ENCODE measurements at places on chromosomes 3 and 15.

- DNase-seq, result no peak
These were observed 33.2 kb downstream of the ANXA2 start for GRCh38 chr15:60364612-60364924.

DNA sequence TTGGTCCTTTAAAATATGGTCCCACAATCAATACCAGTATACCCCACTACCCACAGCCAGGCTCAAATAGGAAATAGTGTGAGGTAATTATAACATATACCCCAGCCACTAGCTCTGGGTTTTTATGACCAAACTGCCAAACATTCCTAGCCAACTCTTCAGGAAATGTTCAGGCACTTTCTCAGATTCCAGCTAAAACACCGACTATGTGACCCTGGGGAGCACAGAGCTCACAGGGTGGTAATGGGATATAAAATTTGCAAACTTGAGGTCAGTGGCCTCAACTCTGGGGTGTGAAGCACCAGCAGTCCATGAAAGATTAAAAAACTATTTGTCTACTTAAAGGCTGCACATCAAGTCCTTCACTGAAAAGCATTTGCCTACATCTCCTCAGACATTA lies 12.9 kb downstream of the FBN1 start:
- DNase-seq, result no peak

DNA sequence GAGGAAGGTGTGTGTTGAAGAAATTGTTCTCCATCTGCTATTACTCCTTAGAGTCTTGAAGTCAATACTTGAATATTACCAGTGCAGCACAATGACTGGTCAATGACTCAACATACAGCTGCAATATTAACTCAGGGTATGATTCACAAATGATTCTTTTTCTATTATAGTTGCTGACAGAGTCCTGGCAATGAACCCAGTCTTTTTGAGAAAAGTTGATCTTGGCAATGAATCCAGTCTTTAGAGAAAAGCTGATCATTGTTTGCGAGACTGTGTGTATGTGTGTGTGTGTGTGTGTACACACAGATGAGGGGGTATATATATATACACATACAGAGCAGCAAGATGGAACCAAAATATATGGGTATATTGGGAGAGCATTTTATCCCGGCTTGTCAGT lies 315.1 kb downstream of the ZNF385D start:
- DNase-seq, result no peak

DNA sequence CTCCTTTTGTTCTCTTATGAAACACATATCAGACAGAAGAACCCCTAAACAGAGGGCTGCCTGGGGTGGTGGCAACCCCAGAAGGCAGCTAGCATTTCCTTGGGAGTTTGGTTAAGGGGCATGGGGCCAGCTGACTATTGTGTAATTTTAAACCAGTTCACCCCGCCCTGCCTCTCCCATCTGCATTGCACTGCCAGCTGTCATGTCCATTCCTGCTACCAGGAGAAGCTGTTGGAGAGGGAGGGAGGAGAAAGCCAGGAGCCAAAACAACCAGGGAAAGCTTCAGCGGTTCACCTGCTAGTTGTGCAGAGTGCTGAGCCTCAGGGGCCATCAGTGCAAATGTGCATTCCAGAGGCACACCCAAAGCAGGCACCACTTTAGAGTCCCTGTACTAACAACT lies 47.6 kb upstream of the ATP1B3 start:
- no peak for DNase-seq

GRCh38 chr15:65060641-65061397 lies 7.0 kb downstream of the RASL12 start:
- DNase-seq, result no peak

GRCh38 chr15:68199340-68199739 lies 5.8 kb downstream of the CALML4 start:
- no peak for DNase-seq

DNA sequence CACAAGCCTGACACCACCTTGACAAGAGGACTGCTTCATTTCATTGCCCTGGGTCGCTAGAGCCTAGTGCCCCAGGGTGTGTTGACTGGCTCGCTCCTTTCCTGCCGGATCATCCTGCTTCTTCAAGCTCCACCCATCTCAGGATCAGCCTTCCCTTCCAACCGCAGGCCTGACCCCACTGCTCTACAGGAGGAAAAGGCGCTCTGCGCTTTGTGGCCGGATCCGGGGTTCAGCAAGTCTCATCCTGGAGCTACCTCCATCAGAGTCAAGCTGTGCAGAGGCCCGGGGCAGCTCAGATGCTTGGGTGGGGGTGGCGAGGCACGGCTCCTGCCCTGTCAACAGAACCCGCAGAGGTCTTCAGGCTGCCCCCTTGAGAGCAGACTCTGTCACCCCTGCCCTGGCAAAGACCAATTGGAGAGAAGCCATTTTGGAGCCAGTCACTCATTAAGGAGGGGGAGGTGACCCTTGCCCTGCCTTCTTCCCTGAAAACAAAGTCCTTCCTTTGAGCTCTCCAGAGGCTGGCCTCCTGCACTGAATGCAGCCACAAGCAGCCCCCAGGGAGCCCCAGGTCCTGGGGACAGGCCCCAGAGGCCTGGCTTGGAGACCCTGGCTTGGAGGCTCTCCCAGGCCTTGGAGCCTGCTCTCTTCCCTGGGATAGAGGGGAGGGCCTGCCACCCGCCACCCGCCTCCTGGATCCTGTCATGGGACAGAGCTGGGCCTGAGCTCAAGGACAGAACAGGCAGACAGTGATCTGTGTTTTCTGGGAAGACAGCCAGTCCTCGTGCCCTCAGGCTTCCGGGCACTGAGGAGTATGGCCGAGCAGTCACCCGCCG lies 80.3 kb downstream of the CPN2 start:
- DNase-seq, result no peak

DNA sequence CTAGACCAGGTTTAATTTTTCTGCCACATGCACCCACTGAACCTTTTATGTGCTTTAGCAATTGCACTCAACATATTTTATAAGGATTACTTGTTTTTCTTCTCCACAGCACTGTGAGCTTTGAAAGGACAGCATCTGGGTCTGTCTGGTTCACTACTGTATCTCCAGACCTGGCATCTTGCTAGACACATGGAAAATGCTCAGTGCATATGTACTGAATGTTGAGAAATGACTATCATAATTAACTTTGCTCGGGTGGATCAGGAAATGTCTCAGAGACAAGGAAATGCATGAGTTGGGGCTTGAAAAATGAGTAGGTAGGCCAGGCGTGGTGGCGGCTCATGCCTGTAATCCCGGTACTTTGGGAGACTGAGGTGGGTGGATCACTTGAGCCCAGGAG lies 40.2 kb downstream of the DOCK3 start:
- DNase-seq, result no peak

GRCh38 chr15:73051807-73052652 lies at the start of gene NEO1:
NEO1 (plus strand) TSS chr15:73052463; CDS start chr15:73052676, 213 bp downstream.
- DNase-seq, result peak; percentile 29

DNA sequence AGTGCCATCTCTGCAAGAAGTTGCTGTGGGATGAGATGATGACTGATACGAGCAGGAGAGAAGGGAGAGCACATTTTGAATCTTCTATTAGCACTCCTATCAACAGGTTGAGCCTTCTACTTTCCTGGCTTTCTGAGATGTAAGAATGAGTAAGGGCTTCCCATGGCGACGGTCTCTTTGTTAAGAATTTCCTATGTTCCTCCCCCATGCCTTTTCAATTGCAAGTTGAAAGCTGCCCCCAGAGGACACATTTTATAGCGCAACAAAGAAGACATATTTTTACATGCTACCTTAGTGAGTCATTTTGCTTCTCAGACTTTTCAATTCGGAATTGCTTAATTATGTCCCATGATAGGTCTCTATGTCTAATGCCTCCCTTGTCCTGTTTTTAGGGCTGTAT lies 71.3 kb upstream of the LRTM1 start:
- no peak for DNase-seq

DNA sequence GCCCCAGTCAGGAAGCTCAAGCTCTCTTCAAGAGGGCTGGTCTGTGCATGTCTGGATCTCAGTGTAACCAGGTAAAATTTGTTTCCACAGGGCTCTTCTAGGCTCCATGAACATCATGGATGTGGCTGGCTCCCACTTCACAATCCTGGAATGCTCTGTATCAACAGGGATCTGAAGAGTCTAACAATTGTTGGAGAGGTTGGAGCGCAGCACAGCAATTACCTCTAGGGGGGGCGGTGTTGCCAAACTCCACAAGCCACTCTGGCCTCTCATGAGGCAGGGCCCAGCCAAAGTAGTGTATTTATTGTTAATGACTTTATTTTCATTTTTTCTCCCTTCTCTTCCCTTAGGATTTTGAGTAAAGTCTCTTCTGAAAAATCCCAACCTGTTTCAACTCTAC lies 6.1 kb upstream of the EIF2B5 start:
- no peak for DNase-seq

DNA sequence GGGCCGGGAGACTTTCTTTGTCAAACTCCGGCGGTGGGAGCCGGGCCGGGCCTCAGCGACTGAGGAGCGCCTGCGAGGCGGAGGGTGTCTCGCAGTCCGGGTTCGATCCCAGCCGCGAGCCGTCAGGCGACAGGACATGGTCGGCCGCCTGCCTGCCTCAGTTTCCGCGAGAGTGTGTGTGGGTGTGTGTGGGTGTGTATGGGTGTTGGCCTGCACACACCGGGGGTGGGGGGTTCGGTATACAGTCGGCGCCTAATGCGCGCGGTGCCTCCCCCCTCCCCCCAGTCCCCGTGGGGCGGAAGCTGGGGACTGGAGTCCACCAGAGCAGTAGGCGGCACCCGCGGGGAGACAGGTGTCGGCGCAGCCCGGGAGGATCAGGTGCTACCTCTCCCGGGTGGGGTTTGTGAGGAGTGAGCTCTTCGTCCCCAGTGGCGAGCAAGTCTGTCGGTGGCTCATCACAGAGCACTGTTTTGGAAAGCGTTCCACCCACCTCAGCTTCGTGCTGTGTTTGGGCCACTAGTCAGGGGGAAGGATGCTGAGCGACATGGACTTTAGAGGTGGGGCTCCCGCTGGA lies 246.3 kb downstream of the GOLGA6L6 start:
- no peak for DNase-seq

DNA sequence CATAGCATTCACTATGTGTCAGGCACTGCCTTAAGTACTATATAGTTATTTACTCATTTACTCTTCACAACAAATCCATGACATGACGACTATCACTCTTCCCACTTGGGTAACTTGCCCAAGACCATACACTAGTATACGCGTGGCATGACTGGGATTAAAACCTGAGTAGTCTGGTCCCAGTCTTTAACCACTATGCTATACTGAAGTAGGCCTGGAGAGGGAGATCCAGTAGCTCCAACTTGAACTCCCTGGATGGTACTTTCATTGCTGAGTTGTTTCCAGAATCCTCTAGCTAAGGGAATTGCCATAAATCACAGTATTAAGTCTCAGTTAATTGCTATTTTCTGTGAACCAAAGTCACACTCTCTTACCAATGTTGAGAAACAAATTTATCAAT lies 116.2 kb upstream of the LSAMP start:
- no peak for DNase-seq

- no peak for DNase-seq
These were observed 32.0 kb downstream of the RNF168 start for GRCh38 chr3:196471551-196471950.

- no peak for DNase-seq
These were observed 199.4 kb downstream of the OCA2 start for GRCh38 chr15:27899583-27900285.

DNA sequence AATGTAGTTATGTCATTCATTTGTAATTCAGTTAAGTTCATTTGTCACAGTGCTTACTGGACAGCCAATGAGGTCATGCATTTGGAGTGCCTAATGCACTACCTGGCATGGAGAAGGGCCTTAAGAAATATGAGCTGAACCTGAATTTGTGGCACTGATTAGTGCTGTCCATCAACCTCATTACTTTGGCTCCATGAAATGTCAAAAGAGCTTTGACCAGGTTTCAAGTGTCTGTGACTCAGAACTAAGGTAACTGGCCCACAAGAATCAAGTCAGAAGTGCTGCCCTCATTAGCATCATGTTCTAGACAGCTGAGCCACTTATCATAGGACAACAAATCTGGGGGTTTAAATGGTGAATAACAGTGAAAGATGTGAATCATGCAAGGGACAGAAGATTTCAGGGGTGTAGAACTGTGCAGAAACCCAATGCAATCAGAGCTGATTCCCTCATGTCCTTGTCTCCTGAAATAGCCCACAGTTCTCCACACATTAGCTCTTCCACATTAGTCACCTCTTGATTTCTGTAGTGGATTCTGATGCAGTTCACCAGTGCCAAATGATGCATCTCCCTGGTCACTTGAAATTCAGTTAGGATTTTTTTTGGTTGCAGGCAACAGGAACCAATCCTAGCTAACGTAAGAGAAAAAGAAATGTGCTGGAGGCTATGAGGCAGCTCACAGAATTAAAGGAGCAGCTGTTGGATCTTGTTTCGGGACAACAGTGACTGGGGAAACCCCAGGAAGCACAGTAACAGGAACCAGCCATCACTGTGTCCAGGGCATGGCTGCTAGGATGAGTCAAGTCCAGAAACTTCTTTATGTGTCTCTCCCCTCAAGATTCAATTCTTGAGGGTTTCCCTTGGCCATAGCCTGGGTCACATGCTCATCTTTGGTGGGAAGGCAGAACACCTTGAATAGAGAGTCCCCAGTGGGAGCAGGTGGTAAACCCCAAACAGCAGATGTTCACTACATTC lies 38.7 kb downstream of the CHST2 start:
- DNase-seq, result no peak

DNA sequence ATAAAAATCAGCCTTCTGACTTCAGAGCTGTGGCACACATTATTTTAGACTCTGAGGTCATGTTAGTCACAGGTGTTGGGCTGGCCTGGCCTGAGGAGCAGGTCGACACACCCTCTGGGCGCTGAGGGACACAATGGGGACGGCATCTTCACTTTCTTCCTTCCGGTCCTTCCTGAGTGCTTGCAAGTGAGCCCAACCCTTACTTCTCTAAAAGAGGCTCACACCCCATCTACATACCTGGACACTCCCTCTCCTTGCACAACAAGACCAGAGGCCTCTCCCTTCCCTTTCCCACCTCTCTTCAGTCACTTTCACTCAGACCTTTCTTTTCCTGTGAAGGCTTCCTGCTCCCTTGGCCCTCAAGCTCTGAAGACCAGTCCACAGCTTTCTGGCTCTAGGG lies 85.4 kb downstream of the XXYLT1 start:
- DNase-seq, result no peak

- DNase-seq, result no peak
These were observed 45.9 kb downstream of the HES1 start for GRCh38 chr3:194181612-194182529.

DNA sequence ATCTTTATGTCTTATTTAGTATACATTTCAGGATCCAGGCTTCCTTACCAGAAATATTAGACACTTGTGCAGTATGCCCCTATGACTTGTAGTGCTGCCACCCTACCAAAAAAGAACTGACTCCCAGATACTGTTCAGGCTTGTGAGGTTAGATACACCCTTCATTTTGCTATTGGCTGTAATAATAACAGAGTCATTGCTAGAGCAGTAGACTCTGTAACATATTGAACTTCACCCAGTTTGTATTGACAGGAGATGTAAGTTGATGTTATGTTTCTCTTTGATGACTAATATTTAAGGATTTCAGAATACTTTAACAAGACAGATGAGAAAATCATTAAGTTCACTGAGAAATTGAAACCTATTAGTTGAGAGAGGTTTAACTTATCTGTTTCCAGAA lies 32.9 kb downstream of the RNF111 start:
- no peak for DNase-seq

GRCh38 chr15:31573759-31574158 lies 247.1 kb downstream of the KLF13 start:
- DNase-seq, result no peak

All from stimulated activated CD8-positive, alpha-beta memory T cell treated with anti-CD3 and anti-CD28 coated beads, Interleukin-4, amount 100 ng/mL, for 1 hour (primary cell).